ENCODE measurements at places on chromosomes 12 and 14.

DNA sequence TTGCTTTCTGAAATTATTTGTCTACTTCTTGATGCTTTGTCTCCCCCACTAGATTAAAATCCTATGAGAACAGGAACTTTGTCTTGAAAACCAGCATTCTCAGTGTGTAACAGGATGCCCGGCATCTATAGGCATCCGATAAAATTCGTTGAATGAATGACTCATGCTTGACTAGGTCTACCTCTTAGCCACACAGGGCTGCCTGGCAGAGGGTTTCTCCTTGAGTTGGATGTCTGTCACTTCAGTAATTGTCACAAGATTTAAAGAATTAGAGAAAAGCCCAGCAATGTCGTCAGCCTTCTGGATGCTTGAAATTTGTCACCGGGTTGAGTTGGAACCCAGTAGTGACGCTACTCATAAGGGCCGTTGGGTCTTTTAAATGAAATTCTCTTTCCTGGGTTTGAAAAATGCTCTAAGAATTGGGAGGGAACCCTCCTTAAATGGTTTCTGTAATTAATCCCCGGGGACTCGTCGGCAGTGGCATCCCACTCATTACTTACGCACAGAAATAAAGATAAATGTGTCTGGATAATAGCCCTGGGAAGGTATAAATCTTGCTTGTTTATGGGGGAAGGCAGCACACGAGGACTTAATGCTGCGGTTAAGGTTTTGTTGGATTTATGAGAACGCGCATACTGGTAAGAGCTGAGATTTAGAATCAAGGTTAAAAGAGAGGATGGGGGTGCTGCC, 194.1 kb downstream of the AACS start:
- no peak for DNase-seq

GRCh38 chr14:80602946-80603345, 338.6 kb downstream of the CEP128 start:
- no peak for DNase-seq

DNA sequence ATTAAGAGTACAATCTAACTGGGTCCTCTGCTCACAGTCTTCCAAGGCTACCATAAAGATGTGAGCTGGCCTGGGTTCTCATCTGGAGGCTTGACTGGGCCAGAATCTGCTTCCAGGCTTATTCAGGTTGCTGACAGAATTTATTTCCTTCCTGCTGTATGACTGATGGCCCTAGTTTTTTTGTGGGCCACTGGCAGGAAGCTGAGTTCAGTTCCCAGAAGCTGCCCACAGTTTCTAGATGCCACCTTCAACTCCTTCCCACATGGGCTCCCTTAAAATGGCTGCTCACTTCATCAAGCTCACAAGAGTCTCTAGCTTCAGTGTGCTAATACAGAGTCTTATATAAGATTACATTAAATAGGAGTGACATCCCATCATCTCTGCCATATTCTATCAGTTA, 121.7 kb upstream of the CAND1 start:
- DNase-seq: no peak

- DNase-seq: no peak
Observed at GRCh38 chr14:96466918-96467317, 35.3 kb upstream of the PAPOLA start.

GRCh38 chr14:67508956-67509355, 20.4 kb upstream of the TMEM229B start:
- no peak for DNase-seq

DNA sequence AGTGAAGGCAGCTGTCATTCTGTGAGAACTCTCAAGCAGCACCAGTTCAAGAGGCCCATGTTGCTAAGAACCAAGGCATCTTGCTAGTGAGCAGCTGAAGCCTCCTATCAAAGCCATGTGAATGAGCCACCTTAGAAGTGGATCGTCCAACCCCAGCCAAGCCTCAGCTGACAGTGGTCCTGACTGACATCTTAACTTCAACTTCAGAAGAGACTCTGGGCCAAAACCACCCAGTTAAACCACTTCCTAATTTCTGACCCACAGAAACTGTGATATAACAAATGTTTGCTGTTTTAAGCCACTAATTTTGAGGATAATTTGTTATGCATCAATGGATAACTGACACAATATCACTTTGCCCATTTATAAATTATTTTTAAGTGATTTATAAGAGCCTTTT, 256.0 kb downstream of the RPAP3 start:
- DNase-seq: no peak

DNA sequence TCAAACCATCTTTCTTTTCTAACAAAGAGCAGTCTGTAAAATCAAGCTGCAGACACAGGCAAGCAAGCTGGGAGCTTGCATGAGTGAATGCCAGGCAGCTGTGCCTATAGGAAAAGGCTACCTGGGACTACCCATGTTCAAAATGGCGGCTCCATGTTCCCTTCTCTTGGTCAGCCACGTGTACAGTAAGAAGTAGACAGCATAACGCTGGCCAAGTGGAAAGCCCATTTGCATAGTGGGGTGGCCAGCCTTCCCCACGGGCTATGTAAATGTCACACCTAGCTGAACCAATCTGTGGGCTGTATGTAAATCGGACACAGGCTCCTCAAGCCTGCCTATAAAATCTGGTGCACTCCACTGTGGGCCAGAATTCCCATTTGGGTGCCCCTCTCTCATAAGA, 117.1 kb downstream of the SYT10 start:
- no peak for DNase-seq

GRCh38 chr14:78631551-78631950, 461.4 kb downstream of the NRXN3 start:
- DNase-seq: no peak

DNA sequence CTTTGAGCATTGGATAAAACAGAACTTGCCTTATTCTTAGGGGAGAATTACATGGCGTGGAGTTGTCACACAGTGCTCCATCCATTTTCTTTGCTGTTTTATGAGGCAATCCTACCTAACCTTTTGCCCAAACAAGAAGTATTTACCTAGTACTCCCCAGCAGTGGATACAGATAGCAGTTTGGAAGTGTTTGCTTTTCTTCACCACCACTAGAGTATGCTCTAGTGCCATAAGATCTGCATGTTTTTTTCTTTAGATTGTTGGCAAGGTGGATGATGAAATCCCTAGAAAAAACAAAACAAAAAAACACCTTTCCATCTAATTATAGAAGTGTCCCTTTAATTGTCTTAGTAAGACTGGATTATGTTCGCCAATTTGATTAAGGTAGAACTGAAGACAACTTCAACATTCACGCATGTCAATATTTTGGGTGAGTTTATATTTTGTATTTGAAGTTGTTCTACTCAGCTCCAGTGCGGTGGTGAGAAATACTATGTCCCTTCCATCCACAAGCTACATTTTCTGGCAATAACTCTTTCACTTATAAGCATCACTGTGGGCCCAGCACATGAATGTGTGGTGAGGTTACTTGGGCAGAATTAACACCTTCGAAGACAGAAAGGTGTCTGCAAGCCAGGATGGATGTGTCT, 23.6 kb upstream of the TMEM260 start:
- DNase-seq: no peak

DNA sequence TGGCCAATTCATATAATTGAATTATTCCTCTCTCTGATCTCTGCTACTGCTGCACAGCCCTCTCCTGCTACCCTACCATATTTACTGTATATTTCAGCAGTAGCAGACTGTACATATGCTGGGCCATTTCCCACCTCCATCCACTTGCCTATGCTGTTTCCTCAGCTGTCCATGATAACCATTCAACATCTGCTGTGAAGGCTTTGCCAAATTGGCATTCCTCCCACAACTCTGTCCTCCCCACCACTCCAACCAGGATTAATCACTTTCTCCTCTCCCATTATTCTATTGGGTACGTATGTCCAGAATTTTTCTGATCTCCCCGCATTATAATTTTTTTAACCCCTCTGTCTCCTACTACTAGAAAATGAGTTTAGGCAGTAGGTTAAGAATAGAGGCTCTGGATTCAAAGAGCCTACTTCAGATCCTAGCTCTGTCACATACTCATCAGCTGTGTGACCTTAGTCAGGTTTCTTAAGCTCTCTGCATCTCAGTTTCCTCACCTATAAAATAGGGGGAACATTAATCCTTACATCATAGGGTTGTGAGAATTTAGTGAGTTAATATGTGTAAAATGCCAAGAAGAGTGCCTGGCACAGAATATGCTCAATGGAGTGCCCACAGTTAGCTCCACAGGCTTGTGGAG, 123.3 kb downstream of the KICS2 start:
- DNase-seq: no peak

DNA sequence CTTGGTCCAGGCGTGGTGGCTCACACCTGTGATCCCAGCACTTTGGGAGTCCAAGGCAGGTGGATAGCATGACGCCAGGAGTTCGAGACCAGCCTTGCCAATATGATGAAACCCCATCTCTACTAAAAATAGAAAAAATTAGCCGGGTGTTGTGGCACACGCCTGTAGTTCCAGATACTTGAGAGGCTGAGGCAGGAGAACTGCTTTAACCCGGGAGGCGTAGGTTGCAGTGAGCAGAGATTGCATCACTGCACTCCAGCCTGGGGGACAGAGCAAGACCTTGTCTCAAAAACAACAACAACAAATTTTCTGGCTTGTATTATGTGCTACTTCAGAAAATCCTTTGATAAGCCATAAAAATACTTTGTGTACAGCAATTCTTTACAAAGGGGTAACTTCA, 41.1 kb downstream of the LARP4 start:
- no peak for DNase-seq

GRCh38 chr12:6866163-6866919, 990 bp upstream of the TPI1 start:
- no peak for DNase-seq

DNA sequence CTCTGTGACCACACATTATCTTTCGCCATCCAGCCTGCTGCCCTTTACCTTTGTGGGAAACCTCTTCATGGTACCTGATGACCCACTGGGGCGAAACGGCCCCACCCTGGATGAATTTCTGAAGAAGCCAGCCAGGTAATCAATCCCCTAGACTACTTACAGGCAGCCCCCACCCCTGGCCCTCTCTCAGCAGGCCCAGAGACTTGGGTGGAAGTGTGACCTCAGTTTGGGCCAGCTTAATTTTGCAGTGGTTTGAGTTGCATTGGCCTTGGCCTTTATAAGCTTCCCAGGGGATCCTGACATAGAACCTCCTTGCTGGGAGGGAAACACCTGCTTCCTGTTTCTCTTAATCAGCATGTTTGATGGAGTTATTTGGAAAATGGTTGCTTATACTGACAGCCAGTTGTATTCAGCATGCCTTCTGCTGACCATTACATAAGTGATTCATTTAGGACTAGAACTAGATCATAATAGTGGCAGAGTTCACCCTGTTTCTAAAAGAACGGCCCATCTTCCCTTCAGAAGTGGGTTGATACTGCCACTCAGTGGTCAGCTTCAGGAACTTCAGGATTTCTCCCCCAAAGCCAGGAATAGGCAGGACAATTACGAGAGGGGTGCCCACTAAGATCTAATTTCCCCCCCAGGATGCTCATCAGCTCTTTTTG, 6.1 kb downstream of the SDR39U1 start:
- no peak for DNase-seq

DNA sequence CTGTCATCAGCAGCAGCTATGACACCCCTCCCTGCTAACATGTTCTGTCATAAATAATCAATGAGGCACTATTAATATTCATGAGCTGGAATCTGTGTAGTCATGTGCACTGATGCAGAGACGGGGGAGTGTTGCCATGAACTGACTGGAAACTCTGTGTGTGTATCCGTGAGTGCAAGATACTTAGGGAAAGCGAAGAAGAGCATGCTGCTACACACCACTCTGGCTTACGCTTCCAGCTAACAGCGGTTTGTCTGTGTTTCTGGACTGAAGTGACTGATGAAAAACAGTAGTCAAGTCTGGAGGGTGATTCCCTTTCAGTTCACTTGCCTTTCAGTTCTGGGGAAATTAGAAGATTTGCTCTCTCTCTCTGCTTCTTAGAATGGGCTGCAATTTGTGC, 249.4 kb downstream of the PDZRN4 start:
- no peak for DNase-seq

DNA sequence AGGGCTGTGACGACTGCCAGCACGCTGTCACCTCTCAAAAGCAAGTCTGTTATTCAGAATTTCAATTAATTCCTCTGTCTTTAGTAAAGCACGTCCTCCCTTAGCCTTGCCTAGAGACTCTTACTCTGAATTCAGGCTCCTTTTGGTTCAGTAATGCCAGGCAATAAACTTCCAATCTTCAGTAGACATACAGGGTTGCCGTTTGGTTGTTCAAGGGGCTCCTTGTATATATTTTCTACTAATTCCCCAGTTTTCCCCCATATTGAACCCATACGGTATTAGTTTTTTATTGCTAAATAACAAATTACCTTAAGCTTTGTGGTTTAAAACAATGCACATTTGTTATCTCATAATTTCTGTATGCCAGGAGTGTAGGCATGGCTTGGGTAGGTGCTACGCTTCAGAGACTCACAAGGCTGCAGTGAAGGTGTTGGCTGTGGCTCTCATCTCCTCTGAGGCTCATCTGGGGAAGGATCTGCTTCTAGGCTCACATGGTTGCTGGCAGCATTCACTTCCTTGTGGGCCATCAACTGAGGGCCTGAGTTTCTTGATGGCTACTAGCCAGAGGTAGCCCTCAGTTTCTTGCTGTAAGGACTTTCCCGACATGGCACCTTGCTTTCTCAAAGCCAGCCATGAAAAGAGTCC, 7.3 kb upstream of the CLECL1 start:
- DNase-seq: no peak

DNA sequence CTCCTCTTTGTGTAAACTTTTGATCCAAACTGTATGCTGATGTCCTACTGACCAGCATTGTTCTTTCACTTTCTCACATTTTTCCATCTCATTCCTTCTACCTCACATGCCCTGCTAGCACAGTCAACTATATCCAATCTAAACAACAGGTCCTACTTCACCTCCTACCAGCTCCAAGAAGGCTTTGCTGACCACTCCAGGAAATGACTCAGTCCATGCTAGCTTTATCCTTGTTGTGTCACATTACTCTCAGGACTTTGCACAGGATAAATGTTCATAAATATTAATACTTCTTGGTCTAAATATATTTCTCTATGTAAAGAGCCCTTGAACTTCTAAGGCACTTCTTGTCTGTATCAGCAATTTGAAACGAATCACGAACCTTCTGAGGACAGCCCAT, 64.9 kb upstream of the PCED1B start:
- DNase-seq: no peak

- DNase-seq: no peak
Observed at GRCh38 chr14:39025810-39026627, 77.0 kb downstream of the SEC23A start.

DNA sequence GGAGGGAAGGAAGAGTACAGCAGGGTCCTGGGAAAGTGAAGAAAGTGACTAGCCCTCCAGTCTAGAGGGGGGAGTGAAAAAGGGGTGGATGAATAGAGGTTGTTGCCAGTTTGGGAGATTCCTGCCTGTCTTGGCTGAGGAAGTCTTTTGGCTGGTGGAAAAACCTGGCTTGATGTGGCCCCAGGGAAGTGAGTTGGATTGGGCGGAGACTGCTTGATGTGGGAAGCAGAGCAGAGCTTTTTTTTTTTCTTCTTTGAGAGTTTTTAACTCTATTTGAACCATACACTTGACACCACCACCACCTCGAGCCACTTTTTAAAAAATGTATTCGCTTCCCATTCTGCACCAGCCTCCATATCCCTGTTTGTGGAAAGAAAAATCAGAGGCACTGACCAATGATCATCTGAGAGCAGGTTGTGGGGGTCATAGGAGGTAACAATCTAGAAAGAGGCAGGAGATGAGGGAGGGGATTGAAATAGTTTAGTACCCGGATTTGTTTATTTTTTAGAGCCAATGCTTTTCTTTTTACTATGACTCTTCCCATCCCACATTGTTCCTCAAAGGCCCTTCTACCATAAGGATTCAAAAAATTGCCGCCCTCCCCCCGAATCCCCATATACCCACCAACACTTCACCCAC, 690 bp upstream of the DTX3 start:
- no peak for DNase-seq

- DNase-seq: no peak
Observed at GRCh38 chr14:103839579-103839978, 7.8 kb downstream of the PPP1R13B start.

All from right atrium auricular region (tissue), 2 donors.